ENCODE measurements at places on chromosomes 6 and 20.

- DNase-seq, result no peak
These were observed 398.0 kb downstream of the BTBD3 start for GRCh38 chr20:12315652-12316051.

- no peak for DNase-seq
These were observed 295.3 kb upstream of the FOXQ1 start for GRCh38 chr6:1016329-1017302.

GRCh38 chr6:73823046-73823735 lies 127.2 kb downstream of the CD109 start:
- no peak for DNase-seq

- no peak for DNase-seq
These were observed 38.8 kb downstream of the MAP7 start for GRCh38 chr6:136511397-136511796.

- DNase-seq, result no peak
These were observed 436.7 kb upstream of the JAG1 start for GRCh38 chr20:11110535-11110934.

- DNase-seq, result no peak
These were observed 126.8 kb upstream of the HMGCLL1 start for GRCh38 chr6:55705451-55706440.

GRCh38 chr20:6395695-6396094 lies 272.9 kb upstream of the FERMT1 start:
- DNase-seq, result no peak

DNA sequence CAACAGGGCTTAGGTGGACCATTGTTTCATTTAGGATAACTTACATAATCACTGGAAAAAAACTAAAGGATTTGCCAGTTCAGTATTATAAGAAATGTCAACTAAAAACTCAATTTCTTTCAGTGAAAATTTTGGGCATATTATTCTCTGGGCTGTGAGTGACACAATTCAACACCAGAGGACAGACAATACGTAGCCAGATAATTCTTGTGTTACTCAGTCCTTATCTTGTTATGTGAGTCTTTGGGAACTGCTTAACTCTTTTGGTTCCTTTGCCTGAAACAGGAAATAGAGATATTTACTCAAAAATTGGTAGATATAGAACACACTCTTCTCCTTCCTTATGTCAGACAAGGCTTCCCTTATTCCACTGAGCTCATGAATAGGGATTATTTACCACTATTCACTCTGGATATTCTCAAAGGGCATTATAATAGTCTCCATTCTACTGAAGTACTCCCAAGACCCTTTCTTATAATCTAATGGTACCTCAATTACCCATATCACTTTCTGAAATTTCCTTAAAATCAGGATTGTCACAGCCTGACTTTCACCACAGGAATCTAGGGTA lies 4.9 kb upstream of the BEND6 start:
- DNase-seq, result no peak

DNA sequence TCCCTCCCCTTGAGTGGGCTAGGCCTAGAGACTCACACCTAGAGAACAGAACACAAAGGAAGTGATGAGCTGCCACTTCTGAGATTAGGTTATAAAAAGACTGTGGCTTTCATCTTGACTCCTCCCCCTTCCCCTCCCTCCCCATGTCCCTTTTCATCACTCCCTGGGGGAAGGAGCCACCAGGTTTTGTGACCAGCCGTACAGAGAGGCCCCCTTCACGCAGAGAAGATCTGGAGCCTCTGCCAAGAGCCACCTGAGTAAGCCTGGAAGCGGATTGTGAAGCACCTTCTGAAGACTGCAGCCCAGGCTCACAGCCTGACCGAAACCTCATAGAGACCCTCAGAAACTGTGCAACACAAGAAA lies 118.4 kb upstream of the NXT1 start:
- no peak for DNase-seq

DNA sequence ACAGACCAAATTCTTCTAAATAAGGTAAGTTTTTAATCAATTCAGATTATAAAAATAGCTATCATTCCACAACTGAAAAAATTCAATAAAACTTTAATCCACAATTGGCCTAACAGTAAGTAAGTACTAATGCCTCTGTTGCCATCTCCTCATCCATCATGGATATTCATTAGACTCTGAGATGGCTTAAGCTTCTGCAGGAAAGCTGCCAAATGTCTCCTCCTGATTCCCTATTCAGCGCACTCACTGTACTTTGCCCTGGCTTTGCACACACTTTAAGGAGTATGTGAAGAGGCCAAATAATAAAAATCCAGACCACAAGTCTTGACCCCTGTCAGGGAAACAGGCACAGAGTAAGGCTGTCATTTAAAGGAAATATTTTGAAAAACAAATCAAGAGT lies 23.6 kb downstream of the PGM3 start:
- no peak for DNase-seq

DNA sequence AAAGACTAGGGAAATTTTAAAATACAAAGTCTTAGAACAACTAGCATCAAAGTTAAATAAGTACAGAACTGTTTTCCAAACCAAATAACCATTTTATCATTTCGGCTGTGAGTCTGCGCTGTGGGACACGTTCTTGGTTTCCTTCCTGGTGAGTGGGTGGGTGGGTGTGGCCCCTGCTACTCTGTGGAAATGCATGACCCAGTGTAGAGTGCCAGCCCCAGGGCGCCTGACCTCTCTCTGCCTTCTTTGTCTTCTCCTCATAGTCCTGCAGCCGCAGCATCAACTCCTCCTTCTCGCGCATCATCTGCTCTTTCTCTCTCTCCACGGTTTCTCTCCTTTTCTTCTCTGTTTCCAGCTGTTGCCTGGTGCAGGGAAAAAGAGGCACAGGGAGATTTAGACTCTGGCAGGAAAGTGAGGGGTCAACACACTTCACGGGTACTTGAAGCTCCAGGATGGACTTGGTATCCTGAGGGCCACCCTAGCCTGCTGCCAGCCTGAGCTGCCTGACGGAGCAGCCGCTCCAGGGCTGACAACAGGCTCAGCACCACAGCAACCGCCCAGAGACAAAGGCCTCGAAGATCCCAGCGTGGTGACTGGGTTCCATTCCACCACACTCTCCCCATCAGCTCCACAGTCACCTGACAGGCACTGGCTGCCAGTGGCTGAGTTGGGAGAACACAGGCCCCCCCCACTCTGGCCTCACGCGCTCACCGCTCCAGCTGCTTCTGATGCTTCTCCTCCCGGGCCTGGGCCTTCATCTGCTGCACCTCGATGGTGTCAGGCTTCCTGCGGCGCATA lies 48.4 kb downstream of the EZR start:
- DNase-seq, result no peak

GRCh38 chr6:46190889-46191288 lies 20.1 kb upstream of the ENPP5 start:
- DNase-seq, result no peak

DNA sequence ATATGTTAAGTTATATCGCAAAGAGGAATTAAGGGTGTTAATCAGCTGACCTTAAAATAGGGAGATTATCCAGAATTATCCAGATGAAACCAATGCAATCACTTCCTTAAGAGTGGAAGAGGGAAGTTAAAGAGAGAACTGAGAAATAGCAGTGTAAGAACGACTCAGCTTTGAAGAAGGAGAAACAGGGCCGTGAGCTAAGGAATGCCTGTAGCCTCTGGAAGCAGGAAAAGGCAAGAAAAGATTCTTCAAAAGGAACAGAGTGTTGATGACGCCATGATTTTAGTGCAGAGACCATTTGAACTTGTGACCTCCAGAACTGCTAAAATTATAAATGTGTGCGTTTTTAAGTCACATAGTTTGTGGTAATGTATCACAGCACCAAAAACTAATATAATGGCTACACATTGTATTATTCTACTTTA lies 32.7 kb downstream of the ILRUN start:
- no peak for DNase-seq

Data from right forelimb (tissue), 1 donor.